NCI-H2081 treated with DMSO at 0.1 percent for 48 hours (cell line): ENCODE measurements at places on chromosomes 11 and 22.
A peak's percentile ranks its signal among the peaks of the same experiment; 100 is the strongest.

- no peak for DNase-seq
Observed at GRCh38 chr11:128879817-128880216, 11.3 kb upstream of the KCNJ5 start.

DNA sequence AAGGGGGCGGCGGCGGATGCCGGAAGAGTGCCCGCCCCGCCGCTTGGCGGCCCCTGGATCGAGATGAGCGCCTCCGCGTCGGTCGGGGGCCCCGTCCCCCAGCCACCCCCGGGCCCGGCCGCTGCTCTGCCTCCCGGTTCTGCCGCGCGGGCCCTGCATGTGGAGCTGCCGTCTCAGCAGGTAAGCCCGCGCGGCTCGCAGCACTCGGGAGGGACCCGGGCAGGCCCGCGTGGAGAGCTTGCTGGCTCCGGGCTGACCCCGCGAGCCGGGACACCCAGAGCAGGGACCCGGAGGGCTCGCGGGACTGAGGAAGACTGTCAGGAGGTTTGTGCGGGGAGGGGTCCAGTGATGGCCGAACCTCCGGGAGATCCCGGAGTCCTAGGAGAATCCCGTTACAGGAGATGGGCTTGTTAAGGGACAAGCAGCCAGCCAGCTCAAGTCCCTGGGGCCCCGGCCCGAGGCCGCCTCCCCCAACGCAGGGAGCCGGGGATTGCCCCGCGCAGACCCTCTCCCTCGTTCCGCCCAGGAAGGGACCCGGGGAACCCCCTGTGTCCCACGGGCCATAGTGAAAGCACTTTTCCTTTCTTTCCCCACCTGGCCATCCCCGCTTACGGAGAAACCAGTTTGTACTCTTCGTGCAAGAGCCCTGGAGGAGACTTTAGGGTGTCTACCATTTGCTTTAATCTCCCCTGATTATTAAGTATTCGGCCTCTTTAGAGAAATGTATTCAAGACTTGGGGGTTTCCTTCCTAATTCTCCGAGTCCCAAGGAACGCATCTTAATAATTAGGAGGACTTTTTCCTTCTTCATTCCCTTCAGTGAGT is 547 bp downstream of the UVRAG start:
- no peak for DNase-seq

- no peak for DNase-seq
Observed at GRCh38 chr11:57349491-57350274, 11.5 kb downstream of the P2RX3 start.

DNA sequence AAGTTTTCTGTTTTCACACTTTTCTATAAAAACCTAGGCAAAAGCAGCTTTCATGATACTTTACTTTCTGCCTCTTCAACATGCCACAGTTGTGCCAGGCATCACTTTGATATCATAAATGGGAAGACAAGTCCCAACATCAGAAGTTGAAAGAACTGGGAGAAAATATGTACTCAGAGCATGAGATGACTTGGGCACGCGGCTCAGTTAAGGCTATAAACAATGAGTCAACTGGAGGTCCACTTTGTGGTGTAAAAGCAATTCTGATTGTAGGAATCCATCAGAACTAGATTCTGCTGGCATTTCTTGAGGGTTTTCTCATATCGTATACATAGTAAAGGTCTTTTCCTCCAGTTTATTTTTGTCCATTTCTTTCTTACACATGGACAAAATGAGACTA is 109.7 kb upstream of the USP47 start:
- DNase-seq, result no peak

DNA sequence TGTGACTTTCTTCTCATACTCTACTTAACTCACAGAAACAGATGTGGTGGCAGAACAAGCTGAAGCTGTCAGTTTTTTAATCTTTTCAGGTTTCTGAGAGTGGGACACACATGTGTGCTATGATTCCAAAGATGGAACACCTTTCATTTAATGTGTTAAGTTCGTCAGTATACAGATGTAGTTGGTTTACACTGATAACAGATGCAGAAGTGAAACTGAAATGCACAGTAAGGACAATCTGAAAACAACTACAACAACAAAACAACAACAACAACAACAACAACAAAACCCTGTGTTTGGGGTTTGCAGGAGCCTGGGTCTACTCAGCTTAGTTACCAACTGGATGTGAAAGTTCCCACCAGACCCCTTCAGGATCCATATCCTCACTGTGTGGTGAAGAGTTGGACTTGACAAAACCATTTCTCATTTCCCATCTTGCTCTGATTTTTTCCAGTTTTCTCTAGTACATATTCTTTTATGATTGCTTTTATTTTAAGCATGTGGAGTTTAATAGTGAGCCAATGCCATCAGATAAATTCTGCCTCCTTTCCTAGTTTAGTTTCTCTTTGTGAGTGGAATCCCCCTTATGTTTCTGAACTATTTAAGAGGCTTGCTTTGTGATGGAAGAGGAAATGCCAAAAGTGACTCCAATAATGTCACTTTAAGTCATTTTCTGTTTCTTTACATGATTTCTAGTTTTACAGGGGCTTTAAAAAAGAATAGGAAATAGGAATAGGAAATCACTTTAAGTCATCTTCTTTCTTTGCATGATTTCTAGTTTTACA is 47.8 kb downstream of the ARHGAP42 start:
- no peak for DNase-seq

DNA sequence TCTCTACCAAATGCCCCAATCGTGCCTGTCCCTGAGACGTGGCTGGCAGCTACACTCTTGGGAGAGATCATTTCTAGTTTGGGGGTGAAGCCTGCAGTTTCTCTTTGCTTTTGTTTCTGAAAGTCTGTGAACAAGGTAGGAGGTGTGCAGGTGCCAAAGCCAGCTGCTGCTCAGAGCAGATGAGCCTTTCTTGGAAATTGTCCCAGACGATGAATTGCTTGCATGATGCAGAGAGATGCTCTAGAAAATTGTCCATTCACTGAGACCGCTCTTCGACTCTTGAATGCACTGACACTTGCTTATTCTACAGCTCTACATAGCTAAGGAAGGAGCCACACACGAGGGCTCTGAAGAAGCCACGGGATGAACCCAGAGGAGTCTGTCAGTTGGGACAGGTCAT is 225.6 kb upstream of the E2F8 start:
- DNase-seq, result no peak

DNA sequence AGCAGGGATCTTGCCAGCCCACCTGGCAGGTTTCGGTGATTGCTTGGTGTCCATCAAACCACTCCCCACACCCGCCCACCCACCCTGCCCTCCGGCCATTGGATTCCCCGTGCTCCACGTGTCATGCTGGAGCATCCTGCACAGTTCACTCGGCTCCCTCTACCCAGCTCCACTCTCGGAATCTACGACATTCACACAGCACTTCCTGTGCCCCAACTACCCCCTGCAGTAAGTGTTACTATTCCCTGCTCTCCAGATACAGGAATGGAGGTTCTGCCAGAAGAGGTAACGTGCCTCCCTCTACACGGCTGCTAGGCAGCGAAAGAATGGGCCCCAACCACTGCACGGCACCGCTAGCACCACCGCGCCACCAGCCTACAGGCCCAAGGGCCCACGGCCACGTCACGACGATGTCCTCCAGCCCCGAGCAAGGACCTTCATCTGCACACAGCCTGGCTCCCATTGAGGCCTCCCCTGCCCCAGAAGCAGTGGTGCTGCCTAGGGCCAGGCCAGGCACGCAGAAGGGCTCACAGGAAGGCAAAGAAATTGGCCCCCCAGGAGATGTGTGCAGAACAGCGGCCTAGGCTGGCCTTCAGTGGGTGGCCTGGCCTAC is 27.6 kb downstream of the WNT7B start:
- no peak for DNase-seq

DNA sequence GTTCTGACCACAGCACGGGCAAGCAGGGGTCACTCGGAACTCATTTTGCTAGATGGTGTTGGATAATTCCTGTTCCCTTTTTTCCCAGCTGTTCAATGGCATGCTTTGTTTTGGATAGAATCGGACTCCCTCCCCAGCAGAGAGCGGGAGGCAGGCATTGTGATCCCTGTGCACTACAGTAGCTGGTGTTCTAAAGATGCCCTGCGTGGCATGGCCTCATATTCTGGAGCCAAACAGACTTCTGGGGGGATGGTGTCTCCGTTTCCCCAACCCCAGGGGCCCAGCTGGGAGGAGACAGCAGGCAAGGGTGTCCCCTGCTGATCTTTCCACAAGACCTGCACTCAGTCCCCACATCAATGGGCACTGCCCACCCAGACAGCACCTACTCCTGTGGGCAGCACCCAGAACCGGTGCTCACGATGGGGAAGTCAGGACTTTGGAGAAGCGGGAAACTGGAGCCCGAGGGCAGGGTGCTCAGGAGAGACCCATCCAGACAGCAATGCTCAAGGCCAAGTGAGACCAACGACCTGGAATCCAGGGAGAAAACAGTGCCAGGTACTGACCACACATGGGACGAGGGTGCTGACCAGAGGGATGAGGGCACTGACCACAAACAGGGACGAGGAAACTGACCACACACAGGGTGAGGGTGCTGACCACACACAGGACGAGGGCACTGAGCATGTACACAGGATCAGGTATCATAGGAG is 934.9 kb downstream of the BRD1 start:
- no peak for DNase-seq

GRCh38 chr11:62708793-62709192 is 1.3 kb downstream of the GNG3 start:
- no peak for DNase-seq

- no peak for DNase-seq
Observed at GRCh38 chr11:47331454-47332302, 20.8 kb downstream of the MYBPC3 start.

- DNase-seq, result no peak
Observed at GRCh38 chr11:75532200-75533048, 6.7 kb upstream of the GDPD5 start.

- no peak for DNase-seq
Observed at GRCh38 chr22:39247361-39247760, 2.6 kb upstream of the PDGFB start.

GRCh38 chr11:107392611-107393010 is 65.0 kb downstream of the CWF19L2 start:
- no peak for DNase-seq

DNA sequence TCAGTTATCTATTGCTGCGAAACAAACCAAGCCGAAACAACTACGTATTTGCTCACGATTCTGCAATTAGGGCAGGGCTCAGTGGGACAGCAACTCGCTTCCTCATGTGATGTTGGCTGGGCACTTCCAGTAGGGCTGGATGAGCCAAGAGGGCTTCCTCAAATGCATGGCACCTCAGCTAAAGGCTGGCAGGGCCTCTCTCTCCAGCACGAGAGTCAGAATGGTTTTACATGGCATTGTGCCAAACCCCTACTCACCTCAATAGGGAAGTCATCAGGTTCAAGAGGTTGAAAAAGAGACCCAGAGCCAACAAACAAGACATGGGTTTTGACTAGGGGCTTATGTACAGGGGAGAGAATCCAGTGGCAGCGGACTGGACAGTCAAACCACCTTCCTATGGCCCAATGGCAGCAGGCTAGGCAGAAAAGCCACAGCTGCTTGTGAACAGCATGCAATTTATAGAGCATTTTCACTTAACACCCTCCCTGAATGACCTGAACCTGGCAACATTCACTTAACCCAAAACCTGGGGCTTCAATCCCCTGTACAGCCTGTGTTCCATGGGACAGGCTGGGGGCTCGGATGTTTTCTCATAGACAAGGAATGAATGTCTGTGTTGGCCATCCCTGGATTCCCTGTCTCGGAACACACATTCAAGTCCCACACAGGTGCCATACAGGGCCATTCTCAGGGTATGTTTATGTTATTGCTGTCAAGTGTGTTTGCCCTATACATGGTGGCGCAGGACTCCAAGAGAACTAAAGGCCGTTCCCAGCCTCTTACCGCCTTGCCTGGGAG is 154.2 kb upstream of the NAV2 start:
- no peak for DNase-seq

DNA sequence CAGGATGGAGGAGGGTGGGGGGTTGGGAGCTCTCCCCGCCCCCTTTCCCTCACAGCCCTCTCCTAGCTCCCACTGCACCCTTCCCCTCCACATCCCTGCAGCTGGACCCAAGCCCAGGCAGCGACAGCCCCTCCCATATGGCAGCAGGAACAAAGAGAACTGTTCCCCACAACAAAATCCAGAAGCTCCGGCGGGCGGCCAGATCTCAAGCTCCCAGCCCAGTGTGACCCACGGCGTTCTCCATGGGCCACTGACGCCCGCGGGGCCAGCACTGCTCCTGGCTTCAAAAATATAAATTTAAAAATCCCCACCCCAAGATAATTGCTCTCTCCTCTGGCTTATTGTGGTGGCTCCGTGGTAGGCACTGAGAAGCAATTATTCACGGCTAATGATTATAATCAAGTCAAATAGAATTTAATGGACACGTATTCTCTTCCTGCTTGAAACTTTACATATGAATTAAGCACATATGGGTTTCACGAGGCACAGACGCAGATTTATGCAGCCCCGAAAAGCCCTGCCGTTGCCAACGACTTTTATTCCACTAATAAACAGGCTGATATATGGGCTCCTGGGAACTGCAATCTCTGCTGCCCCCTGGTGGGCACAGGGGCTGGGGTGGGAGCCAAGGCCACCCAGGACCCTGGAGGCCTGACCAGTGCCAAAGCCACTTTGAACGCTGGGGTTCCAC is 17.5 kb downstream of the MACROD1 start:
- DNase-seq, result peak; percentile 92

DNA sequence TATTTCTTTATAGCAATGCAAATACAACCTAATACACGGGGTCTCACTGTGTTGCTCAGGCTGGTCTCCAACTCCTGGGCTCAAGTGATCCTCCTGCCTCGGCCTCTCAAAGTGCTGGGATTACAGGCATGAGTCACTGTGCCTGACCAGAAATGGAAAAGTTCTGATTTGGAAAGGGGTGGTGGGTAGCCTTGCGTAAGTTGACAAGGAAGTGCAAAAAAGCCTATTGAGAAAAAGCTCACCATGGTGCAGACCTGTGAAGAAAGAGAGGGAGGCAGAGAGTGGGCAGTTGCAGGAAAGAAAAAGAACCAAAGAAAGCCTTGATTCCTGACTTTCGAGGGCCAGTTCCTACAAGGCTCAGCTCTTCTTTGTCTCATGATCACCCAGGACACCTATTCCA is 27.1 kb downstream of the AGBL2 start:
- no peak for DNase-seq

- DNase-seq, result no peak
Observed at GRCh38 chr11:60938500-60938899, 13.5 kb downstream of the SLC15A3 start.
